ENCODE measurements at places on chromosomes 6 and 20.

GRCh38 chr6:19410481-19410880 is 426.7 kb upstream of the ID4 start:
- no peaks in the 10 kb centered on the region for H3K36me3 ChIP-seq
- H3K4me3 ChIP-seq = no peak overlapping the region
- no peak overlapping the region for H3K27ac ChIP-seq
- H3K4me1 ChIP-seq = no peaks in the 10 kb centered on the region
- no peak for DNase-seq
- H3K27me3 ChIP-seq = no peaks in the 10 kb centered on the region

DNA sequence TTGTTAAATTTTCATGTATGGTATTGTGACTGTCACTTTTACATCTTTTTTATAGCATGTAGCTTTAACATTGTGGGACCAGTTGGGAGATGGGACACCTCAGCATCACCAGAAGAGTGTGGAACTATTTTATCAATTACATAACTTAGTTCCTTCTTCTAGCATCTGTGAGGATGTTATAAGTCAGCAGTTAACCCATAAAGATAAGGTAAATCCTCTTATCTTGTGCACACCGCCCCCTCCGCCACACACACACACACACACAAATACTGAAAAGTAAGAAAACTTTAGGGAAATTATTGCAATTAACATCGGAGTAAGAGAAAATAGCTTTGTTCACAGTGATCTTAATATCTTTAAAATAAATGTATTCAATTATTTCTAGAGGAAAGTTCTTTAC is 60.9 kb downstream of the PGM3 start:
- H3K27ac ChIP-seq = no peak overlapping the region
- H3K27me3 ChIP-seq = no peaks in the 10 kb centered on the region
- H3K4me1 ChIP-seq = no peaks in the 10 kb centered on the region
- H3K4me3 ChIP-seq = no peak overlapping the region
- peaks cover 85% of the 10 kb centered on the region for H3K36me3 ChIP-seq

DNA sequence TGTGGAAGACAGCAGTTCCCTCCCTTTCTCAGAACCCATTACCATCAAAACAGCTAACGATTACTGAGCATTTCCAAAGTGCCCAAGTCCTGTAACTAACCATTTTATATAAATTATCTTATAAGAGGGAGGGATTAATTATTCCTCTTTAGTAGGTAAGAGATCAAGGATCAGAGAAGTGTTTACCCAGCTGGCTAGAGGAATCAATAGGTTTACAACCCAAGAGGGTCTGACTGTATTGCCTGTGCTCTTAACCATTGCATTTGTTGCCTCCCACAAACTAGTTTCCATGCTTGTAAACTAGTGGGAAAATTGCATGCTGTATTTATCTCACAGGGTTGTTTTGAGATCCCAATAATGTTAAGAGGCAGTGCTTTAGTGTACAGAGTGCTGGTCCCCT is 3.7 kb upstream of the DBNDD2 start:
- H3K4me1 ChIP-seq = peaks cover 21% of the 10 kb centered on the region
- DNase-seq = no peak
- H3K27me3 ChIP-seq = no peaks in the 10 kb centered on the region
- no peak overlapping the region for H3K27ac ChIP-seq
- H3K36me3 ChIP-seq = peaks cover 2% of the 10 kb centered on the region
- H3K4me3 ChIP-seq = no peak overlapping the region

GRCh38 chr6:127397729-127398630 is 54.6 kb upstream of the ECHDC1 start:
- DNase-seq = no peak
- no peak overlapping the region for H3K27ac ChIP-seq
- H3K4me1 ChIP-seq = peaks cover 11% of the 10 kb centered on the region
- H3K36me3 ChIP-seq = no peaks in the 10 kb centered on the region

GRCh38 chr6:151148111-151148510 is 91.7 kb upstream of the AKAP12 start:
- DNase-seq = no peak
- H3K27ac ChIP-seq = no peak overlapping the region
- no peaks in the 10 kb centered on the region for H3K4me1 ChIP-seq
- no peak overlapping the region for H3K4me3 ChIP-seq

GRCh38 chr6:159180001-159180400 is 10.8 kb downstream of the FNDC1 start:
- no peak for DNase-seq
- H3K4me3 ChIP-seq = no peak overlapping the region
- no peaks in the 10 kb centered on the region for H3K36me3 ChIP-seq
- no peaks in the 10 kb centered on the region for H3K4me1 ChIP-seq

DNA sequence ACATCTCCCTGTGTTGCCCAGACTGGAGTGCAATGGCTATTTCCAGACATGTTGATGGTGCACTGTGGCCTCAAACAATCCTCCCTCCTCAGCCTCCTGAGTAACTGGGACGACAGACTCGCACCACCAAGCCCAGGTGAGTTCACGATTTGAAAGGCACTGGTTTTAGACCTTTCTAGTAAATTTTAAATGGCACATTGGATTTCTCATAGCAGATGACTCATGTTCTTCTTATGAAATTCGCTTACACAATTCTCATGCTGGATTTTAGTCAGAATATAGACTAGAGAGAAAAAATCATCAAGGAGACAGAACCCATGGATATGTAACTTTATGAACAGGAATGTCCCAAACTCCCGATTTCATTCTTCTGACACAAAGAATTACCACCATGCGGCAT is 18.1 kb upstream of the PXDC1 start:
- H3K27ac ChIP-seq = no peak overlapping the region
- no peaks in the 10 kb centered on the region for H3K27me3 ChIP-seq
- peaks cover 23% of the 10 kb centered on the region for H3K4me1 ChIP-seq
- H3K4me3 ChIP-seq = no peak overlapping the region
